Left lobe of liver (tissue), 2 donors: ENCODE measurements at places on chromosomes 12 and 14. TPM values are rescaled to one million over a fixed set of nuclear protein-coding genes. Genes with fewer than 3 reads are reported as not detected.

DNA sequence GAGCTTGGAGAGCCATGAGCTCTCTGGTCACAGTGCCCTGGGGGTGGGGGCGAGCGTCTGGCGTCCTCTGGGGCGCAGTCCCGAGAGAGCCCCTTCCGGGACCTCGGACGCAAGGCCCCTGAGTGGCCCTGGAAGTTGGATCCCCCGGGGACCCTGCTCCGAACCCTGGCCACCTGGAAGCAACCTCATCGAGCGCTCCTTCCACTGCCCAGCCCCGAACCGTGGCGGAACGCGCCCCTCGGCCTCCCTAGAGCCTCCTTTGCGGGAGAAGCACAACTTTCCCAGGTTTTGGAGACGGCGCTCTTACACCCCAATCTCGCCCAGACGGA is 1.2 kb downstream of the NOS1 start:
- no peak for DNase-seq

GRCh38 chr12:68081561-68081960 is 78.0 kb downstream of the IFNG start:
- no peak for DNase-seq

- DNase-seq = no peak
Measured at GRCh38 chr14:33847066-33847465, 103.8 kb downstream of the EGLN3 start.

DNA sequence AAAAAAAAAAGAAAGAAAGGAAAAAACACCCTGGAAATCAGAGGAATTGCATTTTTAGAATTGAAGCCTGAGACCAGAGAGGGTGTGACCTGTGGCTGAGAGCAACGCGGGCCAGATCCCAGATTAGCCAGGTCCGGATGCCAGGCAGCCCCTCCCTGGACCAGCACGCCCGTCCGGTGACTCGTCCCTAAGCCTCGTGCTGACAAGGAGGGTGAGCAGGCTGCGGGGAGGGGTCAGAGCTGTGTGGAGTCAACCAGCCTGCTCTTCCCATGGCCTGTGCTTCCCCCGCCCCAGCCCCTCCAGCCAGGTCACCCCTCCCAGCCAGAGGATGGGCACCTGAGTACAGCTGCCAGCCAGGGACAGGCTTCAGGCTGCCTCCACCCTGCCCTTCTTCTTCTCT is 4.2 kb upstream of the KLC1 start:
- DNase-seq = no peak

- no peak for DNase-seq
Measured at GRCh38 chr12:89260841-89261637, 91.3 kb downstream of the DUSP6 start.

DNA sequence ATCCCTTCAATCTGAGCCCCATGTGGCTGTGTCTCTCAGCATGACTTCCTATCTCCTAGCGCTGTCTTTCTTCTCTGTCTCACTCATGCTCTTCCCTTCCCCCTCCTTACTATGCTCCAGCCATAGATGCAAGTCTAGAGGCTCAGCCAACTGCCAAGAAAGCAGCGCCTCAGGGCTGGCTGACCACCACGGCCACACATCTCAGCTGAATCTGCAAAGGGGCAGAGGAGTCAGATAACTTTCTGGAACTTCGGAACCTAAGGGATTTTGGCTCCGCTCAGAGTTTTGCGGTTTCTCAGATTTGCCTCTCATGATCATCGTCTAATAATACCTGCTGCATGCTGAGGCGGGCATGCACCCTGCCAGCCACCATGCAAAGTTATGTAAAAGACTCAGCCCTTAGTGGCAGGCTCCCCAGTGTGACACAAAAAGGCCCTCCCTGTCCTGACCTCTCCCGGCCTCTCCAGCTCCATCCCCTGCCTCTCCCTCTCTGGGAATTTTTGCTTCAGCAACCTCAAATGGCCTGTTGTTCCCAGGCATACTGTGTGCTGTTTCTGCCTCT is 5.0 kb upstream of the FGF6 start:
- no peak for DNase-seq

- DNase-seq = no peak
Measured at GRCh38 chr12:49667325-49668090, 39.7 kb downstream of the FMNL3 start.

GRCh38 chr14:80930836-80931389 is 10.6 kb downstream of the CEP128 start:
- no peak for DNase-seq

GRCh38 chr12:113214895-113215400 is 6.3 kb upstream of the TPCN1 start:
- DNase-seq = no peak

GRCh38 chr12:108634341-108634751 is 652 bp upstream of the SELPLG start:
- DNase-seq = no peak

- no peak for DNase-seq
Measured at GRCh38 chr12:19572920-19573558, 133.7 kb downstream of the AEBP2 start.

GRCh38 chr14:74242021-74242779 is 3.0 kb downstream of the VSX2 start:
- DNase-seq = no peak

DNA sequence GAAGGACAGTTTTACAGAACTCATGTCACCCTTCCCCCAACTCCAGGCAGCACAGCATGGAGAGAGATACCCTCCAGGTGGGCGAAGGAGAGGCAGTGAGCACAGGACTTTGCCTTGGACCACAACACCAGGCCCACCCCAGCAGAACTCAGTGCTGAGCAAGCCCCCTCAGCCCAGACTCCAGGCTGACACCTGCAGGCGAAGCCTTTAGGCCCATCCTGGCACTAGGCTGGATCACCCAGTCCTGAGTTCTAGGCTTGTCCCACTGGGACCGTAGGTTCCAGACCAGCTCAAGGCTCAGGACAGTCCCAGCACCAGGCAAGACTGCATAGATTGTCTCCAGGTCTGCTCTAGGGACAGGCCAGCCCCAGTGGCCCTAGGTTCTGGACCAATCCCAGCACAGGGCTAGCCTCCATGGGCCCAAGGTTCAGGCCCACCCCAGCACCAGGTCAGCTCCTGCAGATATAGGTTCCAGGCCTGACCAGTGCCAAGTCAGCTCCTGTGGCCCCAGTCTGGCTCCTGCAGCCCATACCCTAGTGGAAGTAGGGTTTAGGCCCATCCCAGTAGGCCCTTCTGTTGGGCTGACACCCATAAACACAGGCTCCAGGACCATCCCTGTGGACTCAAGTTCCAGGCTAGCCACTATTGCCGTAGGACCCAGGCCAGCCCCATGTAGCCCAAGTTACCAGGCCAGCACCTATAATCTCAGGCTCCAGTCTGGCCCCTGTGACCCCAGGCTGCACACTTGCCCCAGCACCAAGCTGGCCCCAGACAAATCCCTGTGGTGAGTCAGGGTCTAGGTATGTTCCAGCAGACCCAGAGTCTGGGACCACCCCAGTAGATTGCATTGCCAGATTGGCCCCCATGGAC is 9.4 kb downstream of the WASHC3 start:
- DNase-seq = no peak

DNA sequence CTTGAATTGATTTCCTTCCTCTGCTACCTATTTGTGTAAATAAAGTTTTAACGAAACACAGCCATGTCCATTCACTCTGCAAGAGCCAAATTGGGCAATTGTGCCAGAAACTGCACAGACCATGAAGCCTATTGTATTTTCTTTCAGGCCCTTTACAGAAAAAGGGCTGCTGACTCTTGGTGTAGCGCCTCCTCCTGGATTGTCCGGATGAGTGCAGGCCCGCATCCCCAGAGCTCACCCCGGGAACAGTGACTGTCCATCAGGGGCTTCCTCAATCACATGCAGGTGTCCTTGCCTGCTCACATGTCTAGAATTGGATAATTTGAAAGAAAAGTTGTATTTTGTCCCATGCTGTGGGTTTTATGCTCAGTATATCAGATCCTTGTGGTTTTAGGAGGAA is 1282.2 kb downstream of the AACS start:
- no peak for DNase-seq

DNA sequence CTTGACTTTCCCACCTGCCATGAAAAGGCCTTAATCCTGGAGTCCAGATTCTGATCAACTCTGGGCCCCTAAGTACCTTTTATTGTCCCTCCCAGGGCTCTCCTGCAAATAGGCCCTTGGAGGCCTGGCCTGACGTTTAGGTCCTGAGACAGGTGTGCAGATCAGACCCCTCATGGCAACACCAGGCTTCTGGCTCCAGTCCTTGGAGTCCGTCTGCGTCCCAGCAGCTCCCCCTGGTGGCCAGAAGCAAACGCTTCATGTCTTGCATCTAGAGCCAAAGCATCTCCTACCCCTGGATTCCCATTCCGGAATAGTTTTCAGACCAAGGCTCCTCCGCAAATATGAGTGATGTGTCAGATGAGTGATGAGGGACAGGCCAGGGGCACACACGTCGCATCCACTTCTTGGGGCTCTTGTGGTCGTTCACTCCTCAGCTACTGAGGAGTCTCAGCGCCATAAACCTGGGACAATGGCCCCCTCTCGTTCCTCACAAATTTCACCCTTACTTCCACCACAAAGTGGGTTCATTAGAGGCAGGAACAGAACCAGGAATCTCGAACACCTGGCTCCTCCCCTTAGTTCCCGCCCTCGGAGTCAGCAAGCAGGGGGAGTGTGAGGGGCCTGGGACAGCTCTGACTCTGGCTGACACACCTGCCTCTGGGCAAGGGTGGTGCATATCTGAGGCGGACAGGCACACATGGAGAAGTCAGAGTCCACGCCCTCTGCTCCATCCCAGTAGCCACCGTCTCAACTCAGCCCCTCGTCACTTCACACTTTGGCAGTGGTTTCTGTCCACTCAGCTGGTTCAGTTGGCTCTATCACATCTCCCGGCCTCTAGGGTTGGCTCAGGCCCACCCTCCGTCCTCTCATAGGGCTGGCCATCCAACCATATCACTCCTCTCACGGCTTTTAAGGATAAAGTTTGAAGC is 77.9 kb upstream of the PWP1 start:
- peak; percentile 82 for DNase-seq

- no peak for DNase-seq
Measured at GRCh38 chr14:26548406-26548805, 49.4 kb downstream of the NOVA1 start.

DNA sequence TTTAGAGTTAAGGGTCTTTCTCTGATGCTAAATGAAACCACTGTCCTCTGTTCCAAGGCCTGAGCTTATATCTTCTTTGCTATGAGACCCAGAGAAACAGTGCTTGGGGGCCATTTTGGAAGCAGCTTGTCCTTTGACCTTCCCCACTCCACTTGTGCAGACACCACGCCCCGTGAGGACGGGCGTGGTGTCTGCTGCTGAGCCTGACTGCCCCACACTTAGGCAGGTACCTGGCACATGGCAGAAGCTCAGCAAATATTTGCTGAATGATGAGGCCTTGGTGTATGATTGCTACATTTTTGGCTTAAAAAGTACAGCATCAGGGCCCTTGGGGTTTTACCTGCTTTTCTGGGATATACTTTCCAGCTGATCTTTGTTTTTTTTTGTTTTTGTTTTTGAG is 69.9 kb downstream of the RASSF3 start:
- DNase-seq = no peak

The CCDC38 gene
- total RNA-seq = 0.93 TPM

The EIF4B gene
- total RNA-seq = 184 TPM

The TMEM132C gene
- total RNA-seq = 0.10 TPM

The SCFD1 gene
- 25.2 TPM for total RNA-seq

The FGF23 gene
- total RNA-seq = 0.25 TPM
